ENCODE measurements at places on chromosomes 7 and 10.

DNA sequence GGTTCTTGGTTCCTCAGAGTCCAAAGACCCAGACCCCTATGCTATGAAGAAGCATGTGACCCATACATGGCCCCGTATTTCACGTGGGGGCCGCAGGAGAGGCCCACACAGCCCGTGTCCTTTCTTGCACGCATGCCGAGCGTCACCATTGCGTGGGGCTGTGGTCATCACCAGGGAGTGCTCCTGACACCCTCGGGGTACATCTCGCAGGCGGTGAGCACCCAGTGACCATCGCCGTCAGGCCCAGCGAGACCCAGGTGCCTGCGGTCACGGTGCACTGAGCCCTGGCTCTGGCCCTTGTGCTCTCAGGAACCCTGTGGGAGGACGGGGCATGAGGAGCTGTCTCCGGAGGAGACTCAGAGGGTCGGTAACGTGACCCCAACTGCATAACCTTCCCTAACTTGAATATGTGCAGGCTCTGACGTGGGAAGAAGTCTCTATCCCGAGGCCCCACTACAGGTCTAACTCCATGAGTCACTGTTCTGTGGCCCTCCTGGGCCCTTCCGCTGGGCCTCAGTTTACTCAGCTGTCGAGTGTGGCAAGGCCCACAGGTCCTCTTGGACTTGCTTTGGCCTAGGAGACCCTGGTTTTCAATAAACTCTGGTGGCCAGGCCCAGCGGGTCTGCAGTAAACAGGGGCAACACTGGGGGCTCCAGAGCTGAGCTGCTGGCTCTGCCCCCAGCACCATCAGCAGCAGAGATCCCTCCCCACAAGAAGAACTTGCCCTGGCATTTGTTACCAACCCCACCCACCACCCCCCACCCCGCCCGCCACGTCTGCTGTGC is 503.9 kb downstream of the PTPRN2 start:
- DNase-seq = no peak

GRCh38 chr7:85866540-85866939 is 679.7 kb upstream of the SEMA3D start:
- DNase-seq = no peak

GRCh38 chr7:43747328-43748105 is 11.0 kb upstream of the BLVRA start:
- DNase-seq = no peak

DNA sequence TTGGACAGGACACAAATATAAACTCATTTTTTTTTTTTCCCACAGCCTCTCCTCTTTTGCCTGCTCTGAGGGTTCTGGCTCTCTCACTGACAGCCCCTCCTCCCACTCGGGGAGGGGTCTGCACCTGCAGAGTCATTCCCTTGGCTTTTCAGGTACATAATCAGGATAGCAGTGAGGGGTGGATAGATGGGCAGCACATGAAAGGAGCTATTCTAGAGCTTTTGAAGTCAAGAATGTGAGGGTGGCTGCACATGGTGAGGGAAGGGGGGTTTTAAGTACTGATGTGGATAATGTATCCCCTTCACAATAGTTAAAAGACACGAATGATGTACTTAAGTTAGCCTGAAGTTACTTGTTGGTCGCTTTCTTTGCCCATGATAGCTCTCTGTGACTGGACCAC is 76.2 kb downstream of the CFAP58 start:
- no peak for DNase-seq

DNA sequence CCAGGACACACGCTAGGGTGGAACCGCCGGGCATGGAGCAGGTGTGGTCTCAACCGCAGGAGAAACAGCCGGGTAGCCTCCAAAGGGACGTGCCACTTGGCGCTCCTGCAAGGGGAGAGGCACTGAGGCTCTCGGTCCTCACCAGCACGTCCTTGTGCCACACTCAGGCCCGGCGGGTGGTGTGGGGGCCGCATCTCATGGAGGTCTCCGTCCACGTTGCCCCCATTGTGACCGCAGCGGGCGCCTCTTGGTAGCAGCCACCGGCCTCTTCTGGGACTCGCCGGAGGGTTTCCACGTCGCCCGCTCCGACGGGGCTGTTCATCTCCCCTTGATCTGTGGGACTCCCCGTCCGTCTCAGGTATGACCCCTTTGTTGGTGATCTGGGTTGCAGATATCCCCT is 49.2 kb upstream of the ELFN1 start:
- no peak for DNase-seq

GRCh38 chr7:143288836-143289235 is 685 bp downstream of the CASP2 start:
- no peak for DNase-seq

DNA sequence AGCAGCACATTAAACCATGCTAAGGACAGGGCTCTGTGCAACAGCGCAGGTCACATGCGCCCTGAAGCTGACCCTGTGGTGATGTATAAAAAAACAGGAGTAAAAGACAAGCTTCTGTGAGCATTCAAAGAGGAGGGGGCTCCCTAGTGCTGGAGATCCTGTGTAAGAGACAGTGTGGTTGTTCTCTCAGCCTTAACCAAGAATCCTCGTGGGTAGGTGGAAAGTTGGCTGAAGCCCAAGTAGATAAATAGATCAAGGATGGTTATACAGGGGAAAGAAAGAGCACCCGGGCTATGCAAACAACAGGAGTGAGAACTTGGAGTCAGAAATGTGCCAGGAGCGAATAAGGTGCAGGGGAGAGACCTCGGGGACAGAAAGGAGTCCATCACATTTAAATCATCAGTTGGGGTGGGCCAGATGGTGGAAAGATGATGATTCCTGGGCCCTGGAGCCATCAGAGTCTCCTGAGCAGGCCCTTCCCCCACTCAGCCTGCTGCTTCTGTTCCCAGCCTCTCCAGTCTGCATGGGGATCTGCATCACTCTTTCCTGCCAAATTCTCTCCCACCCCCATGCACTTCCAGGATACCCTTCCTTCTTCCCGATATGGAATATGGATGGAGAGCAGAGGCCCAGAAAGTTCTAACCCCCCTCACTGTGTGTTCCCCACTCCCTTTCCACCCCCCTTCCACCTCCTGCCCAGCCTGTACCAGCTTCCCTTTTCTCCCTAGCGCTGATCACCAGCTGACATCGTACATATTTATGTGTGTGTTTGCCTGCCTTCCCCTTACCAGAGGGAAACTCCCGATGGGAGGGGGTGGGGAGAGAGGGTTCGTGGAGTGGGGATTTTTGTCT is 78.1 kb upstream of the PRR15 start:
- no peak for DNase-seq

DNA sequence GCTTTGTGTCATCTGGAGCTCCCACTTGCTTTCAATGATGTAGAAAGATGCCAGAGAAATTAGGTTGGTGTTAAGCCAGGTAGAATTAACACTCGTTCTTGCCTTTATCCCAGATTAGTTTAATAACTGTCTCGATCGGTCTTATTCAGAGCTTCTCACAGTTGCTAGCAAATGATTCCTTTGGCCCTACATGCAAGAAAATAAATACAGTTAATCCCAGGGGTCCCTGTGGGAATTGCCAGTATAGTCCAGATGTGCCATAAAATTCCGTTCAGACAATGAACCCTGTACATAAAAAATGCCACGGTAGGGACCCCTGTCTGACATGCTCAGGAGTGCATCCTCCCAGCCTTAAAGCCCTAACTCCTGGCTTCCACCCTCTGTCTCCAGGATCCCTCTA is 207.5 kb downstream of the ARHGAP12 start:
- DNase-seq = no peak

DNA sequence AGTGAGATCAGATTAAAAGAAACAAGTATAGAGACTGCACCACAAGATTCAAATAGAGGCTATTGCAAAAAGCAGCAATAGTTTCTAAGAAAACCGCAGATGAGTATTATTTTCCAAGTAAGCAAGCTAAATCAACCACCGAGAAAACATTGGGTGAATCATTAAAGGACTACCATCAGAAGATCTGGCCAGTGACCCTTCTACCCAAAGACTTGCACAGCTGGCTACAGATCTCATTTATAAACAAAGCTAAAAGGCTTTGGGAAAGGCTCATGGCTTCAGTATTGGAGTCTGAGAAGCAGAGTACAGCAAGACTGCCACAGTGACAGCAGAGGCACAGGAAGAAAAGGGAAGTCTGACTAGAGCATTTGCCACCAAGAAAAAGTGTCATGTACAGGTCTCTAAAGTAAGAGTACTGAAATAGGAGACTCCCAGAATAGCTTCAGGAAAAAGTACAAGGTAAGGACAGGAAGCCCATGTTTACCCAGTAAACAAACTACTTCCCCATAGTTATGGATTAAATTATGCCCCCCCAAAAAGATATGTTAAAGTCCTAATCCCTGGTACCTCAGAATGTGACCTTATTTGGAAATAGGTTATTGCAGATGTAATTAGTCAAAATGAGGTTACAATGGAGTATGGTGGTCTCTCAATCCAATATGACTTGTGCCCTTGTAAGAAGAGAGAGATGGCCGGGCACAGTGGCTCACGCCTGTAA is 19.0 kb downstream of the STEAP1 start:
- no peak for DNase-seq

- no peak for DNase-seq
Measured at GRCh38 chr7:67671006-67671548, 674.4 kb downstream of the TYW1 start.

- no peak for DNase-seq
Measured at GRCh38 chr10:95445223-95445836, 115.8 kb downstream of the SORBS1 start.

DNA sequence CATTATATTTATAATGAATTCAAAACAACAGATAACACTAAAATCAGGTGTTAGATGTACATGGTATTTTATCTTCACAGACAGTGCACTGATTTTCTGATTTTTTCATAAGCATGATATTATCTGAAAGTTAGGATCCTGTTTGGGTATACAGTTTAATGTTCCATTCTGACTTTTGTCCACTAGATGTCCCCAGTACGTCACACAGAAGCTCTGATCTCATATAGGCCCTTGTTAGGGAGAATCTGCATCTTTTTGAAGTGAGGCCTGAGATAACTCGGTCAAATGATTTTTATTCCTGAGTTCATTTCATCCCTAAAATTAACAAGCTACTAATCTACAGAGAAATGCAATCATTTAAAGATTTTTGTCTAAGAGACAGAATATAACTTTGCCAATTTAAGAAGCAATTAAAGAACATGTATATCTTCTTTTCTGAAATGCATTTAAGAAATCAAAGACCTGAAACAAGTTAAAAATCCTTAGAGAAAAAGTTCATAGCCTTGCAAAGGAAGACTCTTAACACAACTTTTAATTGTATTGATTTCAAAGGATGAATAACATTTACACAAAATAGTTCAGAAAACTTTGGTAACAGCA is 72.0 kb upstream of the TES start:
- no peak for DNase-seq

- no peak for DNase-seq
Measured at GRCh38 chr7:122166740-122167139, 22.7 kb upstream of the AASS start.

DNA sequence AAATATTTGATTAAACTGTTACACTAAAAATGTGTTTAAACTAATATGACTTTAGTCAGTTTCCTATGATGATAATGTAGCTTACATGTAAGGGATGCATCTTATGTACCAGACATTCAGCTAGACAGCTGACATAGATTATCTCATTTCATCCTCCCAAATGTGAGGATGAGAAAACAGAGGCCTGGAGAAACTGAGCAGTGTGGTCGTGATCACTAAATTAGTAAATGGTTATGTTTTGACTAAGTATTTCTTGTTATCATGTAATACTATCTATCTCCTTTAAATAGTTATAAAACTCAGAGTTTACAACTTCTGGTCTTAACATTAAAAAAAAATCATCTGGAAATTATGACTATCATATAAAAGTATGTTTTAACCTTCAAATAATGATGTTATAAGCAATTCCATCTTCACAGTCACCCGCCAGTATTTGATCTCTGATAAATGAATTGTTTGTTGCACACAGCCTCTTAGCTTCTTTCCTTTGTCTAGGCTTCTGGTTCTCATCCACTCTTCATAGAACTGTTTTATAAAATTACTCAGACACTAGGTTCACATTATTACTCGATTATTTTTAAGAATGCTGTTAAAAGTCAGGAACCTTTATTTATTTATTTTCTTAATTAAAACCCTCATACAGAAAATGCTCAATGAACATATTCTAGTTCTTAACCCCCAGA is 33.6 kb upstream of the HDAC9 start:
- DNase-seq = no peak

- no peak for DNase-seq
Measured at GRCh38 chr7:64795176-64795575, 948 bp downstream of the ZNF138 start.

GRCh38 chr7:129947701-129948100 is 5.1 kb downstream of the UBE2H start:
- DNase-seq = no peak

DNA sequence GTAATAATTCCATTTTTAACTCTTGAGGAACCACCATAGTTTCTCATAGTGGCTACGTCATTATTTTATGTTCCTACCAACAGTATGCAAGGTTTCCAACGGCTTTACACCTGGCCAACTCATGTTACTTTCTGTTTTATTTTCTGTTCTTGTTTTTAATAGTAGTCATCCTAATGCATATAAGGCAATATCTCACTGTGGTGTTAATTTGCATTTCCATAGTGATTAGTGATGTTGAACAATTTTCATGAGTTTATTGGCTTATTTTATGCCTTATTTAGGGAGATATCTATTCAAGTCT is 465.5 kb upstream of the KLF6 start:
- no peak for DNase-seq

- DNase-seq = no peak
Measured at GRCh38 chr7:139915268-139915863, 86.3 kb downstream of the TBXAS1 start.

- DNase-seq = no peak
Measured at GRCh38 chr7:43137811-43138210, 25.4 kb downstream of the HECW1 start.

DNA sequence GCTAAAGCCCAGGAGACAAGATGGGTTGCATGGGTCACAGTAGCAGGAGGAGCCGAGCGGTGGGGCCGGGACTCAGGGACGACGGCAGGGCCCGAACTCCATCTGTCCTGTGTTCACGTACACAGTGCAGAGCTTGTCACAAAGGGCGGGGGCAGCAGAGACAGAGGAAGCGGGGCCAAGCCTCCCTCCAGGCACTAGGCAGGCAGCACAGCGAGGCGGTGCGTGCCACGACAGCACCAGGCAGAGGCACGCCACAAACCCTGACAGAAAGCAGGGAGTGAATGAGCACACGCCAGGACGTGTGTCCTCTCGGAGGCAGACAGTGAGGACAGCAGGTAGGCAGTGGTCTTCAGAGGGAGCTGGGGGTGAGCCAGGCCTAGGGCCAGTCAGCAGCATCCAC is 177.8 kb downstream of the MAD1L1 start:
- no peak for DNase-seq

GRCh38 chr10:131174651-131175540 is 136.6 kb downstream of the TCERG1L start:
- DNase-seq = no peak

DNA sequence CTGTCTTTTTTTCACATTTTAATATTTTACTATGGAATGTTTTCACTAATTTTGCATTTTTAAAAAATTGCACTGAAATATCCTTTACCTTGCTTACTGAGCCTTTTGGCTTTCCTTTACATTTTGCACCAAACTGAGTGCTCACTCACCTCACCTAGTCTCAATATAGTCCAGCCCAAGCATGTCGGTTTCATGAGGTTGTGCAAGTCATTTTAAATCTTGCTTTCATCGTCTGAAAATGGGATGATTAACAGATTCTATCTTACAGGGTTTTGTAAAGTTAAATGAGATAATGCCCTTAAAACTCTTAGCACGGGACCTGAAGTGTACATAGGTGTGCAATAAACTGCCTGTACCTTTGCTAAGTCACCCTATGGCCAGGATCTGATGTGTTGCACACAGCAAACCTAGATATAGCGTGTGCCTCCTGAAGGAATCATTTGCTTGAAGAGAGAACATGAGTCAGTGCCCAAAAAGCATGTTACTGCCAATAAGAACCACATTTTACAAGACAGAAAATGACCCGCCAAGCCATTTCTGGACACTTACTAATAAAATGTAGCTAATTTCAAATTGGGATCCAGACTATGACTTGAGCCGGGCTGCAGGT is 199.8 kb downstream of the JCAD start:
- no peak for DNase-seq
